ENCODE measurements at places on chromosomes 7 and 10. TPM values are rescaled to one million over a fixed set of nuclear protein-coding genes. Genes with fewer than 3 reads are reported as not detected.

DNA sequence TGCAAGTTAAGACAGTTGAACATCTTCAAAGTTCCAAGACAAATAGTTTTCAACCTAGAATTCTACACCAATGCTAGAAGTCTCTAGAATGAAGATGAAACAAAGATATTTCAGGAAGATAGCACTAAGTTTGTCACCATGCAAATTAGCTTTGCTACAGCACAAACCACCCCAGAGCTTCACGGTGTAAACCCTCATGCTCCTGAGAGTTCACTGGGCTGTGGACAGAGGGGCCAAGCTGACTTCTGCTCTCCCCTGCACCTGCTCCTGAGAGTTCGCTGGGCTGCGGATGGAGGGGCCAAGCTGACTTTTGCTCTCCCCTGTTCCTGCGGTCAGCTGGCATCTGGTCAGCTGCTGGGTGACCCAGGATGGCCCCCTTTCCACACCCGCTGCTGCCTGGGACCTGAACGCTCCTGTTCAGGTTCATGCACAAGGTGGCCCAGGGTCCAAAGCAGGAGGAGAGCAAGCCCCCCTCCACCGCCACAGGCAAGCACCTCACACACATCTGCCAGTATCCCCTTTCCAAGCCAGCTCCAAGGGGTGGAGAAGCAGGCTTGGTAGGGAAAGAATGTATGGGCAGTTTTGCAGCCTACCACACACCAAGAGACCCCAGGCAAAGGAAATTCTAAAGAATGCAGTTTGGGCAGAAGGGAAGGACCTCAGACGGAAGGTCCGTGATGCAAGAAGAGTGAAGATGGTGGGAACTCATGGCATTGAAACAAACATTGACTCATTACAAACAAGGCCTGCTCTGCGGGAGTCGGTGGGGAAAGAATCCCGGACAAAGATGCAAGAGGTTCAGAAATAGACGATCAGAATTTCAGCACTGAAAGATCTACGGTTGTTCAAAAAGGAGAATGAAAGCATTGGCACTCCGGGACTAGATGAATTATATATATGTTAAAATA is 137.8 kb upstream of the PPP2R2D start:
- DNase-seq: no peak

The RGR gene
- not detected for total RNA-seq

GRCh38 chr7:70660154-70660818 is 471.7 kb upstream of the GALNT17 start:
- DNase-seq: no peak

- no peak for DNase-seq
Measured at GRCh38 chr7:114923403-114923713, 1.5 kb downstream of the MDFIC start.

GRCh38 chr7:51312951-51313737 is 3.5 kb downstream of the COBL start:
- DNase-seq: no peak

DNA sequence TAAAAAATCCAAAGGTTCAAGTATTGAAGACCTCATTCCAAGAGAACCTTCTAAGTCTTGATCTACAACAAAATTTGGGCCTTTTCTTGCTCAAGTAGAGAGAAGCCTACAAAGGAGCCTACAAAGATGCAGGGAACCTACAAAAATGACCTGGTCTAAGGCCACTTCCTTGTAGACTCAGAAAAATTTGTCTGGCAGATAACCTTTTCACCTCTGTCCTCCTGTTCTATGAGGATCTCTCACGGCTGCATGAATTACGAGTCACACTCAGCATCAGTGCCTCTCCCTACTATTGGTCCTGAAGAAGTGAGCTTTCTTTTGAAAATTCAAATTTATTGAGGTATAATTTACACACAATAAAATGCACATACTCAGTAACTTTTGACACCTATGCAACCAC is 29.3 kb downstream of the CCNJ start:
- DNase-seq: no peak

- DNase-seq: no peak
Measured at GRCh38 chr10:11049806-11050205, 32.1 kb downstream of the CELF2 start.

The SHH gene
- 4.5 TPM for total RNA-seq

DNA sequence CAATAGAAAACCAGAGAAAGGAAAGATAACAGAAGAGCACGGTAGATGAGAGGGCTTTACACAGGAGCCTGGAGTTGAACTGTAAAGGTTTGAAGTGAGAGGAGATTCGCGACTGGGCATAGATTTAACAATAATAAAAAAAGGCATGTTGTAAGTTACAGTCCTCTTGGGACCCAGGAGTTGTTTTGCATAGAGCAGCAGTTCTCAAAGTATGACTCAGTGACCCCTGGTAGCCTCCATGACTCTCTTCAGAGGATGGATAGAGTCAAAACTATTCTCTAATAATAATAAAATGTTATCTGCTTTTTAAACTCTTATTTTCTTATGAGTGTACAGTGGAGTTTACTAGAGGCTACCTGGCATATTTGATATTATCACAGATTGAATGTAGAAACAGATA is 262.3 kb downstream of the SORCS3 start:
- no peak for DNase-seq

The TUBB8 gene
- not detected for total RNA-seq

DNA sequence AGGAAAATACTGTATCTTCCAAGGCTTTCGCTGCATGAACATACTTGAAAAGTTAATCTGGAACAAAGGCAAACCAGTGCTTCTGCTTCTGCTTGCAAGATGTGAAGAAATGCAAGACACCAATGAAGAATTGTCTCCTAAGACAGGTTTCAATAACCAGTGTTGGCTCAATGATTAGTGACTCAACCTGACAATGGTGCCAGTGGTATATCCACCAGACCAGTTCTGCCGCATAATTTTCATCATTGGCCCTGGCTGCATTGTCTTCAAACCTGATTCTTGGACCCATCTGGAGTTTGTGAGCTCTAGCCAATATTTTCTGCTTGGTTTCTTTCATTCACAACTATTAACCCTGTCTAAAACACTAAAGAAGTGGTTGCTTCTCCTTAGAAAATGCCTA is 13.6 kb upstream of the STAMBPL1 start:
- no peak for DNase-seq

DNA sequence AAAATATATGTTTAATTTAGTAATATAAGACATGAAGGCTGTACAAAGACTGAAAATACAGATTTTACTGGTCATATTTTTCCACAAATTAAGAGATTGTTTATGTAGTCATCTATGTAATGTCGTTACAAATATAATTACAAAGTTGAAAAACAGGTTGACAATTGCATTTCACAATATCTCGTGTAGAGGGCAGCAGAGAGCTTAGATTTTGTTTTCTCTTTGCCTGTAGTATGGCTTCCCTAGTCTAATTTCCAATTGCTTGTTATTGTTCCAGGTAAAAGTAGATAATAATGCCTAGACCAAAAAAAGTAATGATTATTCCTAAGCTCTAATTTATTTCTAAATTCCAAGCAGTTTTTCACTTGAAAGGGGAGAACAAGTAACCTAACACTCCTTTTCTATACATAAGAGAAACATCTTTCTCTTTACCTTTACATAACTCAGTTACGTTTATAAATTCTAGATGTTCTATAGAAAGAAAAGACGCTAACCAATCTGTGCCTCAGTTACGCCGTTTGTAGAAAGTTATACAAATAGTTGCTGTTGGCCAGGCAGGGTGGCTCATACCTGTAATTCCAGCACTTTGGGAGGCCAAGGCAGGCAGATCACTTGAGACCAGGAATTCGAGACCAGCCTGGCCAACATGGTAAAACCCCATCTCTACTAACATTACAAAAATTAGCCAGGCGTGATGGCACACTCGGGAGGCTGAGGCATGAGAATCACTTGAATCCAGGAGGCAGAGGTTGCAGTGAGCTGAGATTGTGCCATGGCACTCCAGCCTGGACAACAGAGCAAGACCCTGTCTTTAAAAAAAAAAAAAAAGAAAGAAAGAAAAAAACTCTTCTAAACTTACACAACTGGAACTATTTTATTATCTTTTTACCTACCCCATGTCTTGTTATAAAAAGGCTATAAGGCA is 30.0 kb downstream of the NET1 start:
- DNase-seq: no peak

GRCh38 chr7:135335628-135336139 is 102.0 kb downstream of the STRA8 start:
- peak; percentile 69 for DNase-seq

DNA sequence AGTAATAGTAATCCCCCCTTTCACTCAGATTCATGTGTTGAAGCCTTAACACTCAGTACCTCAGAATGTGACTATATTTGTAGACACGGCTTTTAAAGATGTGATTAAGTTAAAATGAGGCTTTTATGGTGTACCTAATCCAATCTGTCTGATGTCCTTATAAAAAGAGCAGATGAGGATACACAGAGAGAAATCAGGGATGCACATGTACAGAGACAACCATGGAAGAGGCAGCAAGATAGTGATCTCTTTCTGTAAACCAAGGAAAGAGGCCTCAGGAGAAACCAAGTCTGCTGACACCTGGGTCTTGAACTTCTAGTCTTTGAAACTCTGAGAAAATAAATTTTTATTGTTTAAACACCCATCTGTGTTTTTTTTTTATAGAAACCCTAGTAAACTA is 44.0 kb upstream of the ZNF365 start:
- DNase-seq: no peak

The SYT15 gene
- 0.07 TPM for total RNA-seq

Measured in kidney epithelial cell (primary cell).